ENCODE measurements at places on chromosomes 3 and 15.

- no peak for DNase-seq
Measured at GRCh38 chr3:27686642-27687041, 35.5 kb downstream of the EOMES start.

GRCh38 chr3:138331143-138331894, 1.7 kb upstream of the NME9 start:
- DNase-seq, result no peak

- DNase-seq, result no peak
Measured at GRCh38 chr3:23964537-23965235, 19.6 kb downstream of the NR1D2 start.

GRCh38 chr3:167162083-167162482, 218.0 kb downstream of the ZBBX start:
- DNase-seq, result no peak

DNA sequence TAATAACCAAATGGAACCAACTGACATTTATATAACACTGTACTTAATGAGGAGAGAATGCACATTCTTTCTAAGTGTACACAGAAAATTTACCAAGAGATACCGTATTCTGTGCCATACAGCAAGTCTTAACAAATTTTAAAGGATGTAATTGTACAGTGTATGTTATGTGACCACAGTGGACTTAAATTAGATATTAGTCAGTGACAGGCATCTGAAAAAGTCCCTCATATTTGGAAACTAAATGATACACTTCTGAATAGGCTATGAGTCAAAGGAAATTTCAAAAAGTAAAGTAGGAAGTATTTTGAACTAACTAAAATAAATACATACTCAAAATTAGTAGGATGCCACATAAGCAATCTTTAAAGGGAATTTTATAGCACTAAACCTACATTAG, 59.6 kb upstream of the P3H2 start:
- no peak for DNase-seq

DNA sequence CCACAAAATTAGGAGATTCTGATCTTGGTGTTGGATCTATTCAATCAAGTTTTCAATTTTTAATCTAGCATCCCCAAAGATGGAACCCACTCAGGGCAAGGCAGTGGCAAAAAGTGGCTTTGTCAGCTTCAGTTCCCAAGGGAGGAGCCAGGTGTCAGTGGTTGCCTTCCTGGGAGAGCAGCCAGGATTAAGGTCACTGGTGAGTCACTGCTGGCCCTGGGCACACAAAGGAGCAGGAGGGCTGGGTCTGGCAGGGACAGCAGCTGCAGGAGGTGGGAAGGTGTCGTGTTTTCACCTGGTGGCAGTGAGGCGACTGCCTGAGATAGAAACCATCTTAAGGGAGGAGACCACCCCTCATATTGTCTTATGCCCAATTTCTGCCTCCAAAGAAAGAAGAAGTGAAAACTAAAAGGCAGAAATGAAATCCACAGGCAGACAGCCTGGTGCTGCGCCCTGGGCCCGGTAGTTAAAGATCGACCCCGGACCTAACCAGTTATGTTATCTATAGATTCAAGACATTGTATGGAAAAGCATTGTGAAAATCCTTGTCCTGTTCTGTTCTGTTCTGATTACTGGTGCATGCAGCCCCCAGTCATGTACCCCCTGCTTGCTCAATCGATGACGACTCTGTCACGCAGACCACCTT, 5.9 kb upstream of the KLHL25 start:
- DNase-seq, result peak; percentile 23

GRCh38 chr15:66901336-66902100, 163.9 kb upstream of the SMAD3 start:
- DNase-seq, result no peak

GRCh38 chr3:154384479-154384878, 45.5 kb downstream of the GPR149 start:
- no peak for DNase-seq

DNA sequence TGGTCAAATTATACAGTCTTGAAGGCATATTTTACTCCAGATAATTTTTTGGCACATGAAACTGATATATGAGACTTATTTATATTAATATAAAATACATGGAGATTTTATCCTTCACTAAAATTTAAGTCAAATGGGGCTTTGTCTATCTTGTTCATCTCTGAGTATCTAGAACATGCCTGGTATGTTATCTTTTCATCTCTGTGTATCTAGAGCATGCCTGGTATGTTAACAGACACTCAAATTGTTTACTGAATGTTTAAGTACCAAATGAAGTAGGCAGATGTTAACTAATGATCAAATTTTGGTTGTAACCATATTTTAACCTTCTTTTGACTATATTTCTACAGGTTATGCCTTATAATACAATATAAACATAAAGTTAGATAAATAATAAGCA, 7.7 kb downstream of the GTF2A2 start:
- no peak for DNase-seq

DNA sequence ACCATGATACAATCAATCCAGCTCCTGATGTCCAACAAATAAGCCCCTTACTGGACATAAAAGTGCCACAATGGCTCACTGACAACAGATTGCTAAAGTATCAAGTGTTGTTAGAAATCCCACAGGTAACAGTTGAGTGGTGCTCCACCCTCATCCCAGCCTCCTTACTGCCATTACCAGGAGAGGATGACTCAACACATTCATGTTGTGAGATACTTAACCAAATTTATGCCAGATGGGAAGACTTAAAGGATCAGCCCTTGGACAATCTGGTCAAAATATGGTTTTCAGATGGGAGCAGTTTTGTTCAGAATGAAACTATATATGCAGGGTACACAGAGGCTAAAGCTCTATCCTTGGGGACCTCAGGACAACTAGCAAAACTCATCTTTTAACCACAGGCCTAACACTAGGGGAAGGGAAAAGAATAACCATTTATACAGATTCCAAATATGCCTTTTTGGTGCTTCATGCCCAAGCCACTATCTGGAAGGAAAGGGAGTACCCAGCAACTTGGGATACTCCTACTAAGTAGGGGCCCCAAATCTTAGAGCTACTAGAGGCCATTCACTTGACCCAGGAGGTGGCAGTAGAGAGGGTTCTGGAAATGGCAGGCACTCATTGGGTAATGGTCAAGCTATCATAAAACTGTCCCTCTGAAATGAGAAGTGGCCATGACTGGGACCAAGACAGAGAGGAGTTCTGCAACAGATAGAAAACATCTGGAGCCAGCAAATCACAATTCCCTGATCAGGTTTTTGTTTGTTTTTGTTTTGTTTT, 6.9 kb upstream of the ZNF662 start:
- no peak for DNase-seq

DNA sequence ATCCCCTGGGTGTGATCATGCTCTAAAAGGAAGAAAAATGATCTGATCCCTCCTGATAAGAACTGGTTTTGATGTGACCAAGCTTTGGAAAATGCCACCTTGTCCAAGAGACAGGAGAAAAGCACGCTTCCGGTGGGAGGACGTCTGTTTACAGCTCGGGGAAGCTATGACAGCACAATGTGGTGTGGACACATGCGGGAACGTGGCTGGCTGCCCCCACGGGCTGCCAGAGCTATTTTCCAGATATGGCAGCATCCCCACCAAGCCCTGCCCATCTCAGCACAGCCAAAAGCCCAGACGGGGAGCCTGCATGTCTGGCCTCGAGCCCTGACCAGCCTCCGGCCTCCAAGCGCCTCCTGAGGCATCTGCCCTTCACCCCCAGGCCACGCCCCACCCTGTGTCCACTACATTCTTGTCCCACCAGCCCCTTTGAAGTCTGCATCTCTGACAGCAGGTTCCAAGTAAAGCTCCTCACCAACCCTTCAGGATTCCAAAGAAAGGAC, 63.2 kb upstream of the HRH1 start:
- DNase-seq, result no peak

DNA sequence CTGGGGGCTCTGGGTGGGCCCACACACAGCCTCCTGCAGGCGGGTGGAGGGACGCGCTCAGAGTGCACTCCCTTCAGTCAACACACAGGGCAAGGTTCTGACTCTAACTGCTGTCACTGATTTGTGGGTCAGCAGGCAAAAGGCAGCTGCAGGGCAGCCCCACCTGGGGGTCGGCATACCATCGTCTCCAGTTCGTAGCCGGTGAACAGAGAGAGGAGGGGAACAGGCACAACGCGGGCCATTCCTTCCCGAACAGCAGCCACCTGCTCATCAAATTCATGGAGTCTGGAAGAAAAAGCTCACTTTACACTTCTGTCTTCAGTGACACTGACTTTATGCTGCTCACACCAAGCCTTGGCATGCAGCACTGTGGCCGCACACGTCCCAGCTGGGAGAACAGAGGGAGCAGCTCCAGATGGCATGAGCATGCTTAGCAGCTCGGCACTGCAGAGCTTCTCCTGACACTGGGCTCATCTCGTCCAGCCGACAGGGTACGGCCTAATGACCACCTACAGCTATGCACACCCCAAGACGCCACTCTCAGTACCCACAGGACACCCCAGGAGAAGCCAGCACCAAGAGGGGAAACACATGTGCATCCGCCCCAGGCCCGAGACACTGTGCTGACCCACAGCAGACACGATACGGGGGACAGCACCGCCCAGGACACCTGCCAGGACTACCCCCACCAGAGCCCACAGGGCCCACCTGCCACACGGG, 14.4 kb upstream of the OCA2 start:
- DNase-seq, result no peak

DNA sequence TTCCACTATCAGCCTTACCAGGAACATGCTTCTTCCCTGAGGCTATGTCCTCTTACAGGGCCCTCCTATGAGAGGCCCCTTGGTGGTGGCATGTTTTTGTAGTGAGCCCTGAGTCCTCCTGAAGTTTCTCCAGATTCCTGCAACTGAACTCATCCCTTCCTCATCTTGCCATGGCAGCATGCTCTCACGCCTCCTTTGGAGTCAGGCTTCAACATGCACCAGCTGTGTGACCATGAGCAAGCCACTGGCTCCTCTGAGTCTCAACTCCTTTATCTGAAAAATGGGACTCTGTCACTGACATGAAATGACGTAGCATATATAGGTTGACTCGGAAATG, 216.3 kb upstream of the TLE3 start:
- DNase-seq, result no peak

- DNase-seq, result peak; percentile 34
Measured at GRCh38 chr3:157122116-157122515, 37.8 kb downstream of the CCNL1 start.

DNA sequence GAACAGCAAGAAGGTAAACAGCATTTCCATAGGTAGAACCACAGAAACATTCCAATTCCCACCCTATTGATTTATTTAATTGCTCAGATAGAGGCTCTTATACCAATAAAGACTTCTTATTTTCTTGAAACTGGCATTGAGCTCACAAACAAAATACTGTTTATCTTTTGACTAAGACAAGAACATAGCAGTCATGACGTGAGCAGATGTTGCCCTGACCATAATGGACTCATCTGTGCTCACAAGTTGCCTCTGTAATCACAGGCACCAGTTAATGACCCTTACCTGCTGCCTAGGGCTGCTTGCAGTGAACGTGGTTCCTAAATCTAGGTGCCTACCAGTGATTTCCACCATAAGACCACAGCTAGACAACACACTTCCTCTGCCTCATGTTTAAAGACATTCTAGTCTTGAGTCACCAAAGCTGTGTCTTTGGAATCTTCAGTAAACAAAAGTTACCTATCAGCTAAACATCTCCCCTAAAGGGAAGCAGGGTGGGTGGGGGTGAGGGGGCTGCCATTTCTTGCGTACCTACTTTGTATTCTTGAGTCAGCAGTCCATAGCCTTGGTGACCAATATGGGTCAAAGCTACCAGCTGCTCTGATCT, 2.1 kb downstream of the FYCO1 start:
- DNase-seq, result no peak

- DNase-seq, result no peak
Measured at GRCh38 chr3:196186651-196187573, 24.3 kb downstream of the ZDHHC19 start.

DNA sequence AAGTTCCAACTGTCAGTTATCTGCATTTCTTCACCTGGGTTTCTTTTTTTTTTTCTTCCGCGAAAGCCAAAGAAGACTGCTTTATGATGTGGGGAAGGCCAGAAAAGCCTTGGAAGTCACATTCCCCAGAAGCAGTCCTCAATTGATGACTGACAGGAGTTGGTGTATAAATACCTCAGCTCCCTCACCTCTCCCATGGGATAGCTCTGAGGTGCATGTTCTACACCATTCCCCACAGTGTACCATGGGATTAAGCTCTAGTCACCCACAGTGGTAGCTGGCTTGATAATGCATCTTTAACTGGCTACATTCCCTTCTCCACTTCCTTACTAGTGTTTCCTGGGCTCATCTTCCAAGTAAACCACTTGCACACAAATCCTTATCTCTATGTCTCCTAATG, 30.5 kb downstream of the DPH3 start:
- DNase-seq, result no peak

DNA sequence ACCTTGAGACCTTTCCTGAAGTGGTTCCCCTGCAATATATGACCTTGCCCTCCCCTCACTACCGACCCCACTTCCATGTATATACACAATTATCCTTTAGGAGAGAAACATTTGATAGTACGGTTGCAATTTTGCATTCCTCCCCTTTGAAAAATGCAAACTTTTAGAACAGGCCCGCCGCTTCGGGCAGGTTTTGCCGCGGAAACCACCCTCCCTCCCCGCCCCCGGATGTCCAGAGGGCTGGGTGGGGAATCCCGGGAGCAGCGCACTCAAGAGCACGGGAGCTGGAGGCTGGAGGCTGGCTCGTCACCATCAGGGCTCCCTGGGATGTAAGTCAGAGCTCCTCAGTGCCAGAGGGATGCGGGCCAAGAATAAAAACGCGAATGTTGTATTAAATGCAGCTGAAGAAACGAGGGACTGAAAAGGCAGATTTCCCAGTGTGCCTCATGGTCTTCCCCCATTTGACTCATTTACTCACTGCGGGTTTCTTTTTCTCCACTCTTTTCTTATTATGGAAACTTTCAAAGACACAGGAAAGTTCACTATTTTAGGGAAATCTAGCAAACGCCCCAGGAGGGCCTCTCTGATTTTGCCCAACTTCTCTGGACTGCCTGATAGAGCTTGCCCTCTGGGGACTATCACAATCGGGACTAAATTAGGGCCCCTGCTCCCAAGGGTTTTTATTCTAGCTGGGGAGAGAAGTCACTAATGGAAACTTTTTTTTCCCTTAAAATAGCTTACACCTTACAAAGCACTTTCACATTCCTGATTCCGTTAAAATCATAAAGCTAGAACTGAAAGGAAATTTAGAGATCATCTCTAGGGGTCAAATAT, 2.9 kb upstream of the USP3 start:
- no peak for DNase-seq

GRCh38 chr3:8663177-8664061, 18.8 kb upstream of the SSUH2 start:
- peak; percentile 73 for DNase-seq

DNA sequence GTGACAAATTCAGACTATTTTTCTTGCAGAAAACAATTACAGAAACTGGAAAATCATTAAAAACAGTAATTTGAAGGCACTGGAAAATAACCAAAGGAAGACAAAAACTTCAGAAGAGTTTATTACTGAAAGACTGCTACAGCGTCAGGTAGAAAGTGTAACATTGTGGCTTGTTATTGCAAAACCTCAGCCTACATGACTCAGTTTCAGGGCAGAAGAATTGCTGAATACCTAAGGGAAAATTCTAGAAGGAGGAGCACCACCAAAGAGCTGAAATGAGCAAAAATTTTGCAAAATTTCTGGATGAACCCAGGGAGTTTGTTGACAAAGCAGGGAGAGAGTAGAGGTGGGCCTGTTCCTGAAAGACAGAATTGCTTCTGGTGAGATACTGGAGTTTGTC, 219.6 kb downstream of the C3orf38 start:
- no peak for DNase-seq

All from HS-27A (cell line).